ENCODE measurements at places on chromosomes 3 and 15.
A peak's percentile ranks its signal among the peaks of the same experiment; 100 is the strongest.

DNA sequence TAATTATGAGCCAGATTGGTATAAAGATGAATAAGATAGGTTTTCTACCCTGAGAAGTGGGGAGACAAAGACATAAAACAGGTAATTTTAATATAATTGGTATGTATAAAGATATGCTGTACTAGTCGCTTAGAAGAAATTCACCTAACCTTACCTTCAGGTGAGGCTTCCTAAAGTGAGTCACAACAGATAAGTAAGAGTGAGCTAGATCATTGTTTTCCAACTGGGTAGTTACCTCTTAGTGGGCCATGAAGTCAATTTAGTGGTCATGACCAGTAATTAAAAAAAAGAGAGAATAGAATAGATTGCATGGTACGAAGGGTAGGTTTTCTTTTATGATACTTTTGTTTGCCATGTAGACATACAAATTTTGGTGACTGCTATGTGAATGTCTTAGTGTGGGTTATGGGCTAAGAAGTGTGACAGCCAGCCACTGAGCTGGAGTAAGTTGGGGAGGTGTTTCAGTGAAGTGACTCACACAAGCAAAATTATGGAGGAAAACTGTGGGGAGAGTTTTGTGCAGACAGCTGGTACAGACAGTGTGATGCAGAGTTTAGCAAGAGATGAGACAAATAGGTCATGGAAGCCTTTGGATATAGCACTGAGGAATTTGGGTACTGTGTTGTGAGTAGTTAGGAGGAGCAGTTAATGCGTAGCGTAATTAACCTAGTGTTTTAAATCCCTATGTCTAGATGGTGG is 8.2 kb downstream of the TRNT1 start:
- no peak for DNase-seq

DNA sequence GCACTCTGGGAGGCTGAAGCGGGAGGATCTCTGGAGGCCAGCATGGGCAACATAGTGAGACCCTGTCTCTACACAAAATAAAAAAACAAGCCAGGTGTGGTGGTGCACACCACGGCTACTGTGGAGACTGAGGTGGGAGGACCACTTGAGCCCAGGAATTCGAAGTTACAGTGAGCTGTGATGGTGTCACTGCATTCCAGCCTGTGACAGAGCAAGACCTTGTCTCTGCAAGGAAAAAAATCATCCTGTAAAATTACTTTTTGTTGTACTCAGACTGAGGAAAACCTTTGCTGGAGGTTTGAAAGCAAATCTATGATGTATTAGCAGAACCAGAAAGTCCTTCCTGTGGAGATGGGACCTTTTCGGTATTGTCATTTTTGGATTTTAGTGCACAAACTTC is 63.3 kb downstream of the ATP1B3 start:
- no peak for DNase-seq

DNA sequence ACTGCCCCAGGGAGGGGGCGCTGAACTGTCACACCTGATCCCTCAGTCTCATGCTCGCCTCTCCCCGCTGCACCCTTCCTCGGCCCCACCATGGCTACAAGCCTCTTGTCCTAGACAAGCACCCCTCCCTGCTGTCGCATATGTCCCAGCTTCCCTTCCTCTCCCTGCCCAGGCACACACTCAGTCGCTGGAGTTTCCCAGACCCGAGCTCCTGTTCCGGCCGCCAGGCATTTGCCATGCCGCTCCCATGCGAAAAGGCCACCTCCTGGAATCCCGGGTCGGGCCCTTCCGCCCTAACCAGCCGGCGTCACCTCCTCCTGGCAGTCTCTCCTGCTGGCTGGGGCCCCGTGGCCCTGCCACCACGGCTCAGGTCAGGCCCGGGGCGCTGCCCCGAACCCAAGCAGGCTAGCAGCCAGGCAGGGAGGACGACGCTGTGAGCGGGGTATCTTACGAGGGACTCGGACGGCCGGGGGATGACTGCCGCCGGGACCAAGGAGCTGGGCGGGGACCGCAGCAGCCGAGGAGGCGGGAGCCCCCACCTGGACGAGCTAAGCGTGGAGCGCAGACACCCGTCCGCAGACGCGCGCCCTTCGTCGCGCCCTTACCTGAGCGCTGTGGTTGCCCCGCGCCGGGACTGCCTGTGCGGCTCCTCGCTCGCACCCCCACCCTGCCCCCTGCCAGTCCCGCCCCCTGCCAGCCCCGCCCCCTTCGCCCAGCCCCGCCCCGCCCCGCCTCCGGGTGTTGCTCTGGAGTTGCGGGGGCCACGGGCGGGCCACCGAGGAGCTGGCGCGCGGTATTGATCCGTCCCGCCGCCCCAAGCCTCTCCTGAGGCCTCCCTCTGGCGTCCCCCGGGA is at the start of gene ALS2CL:
Gene ALS2CL (minus strand): TSS at position 642 of the 854 bp plus-strand sequence. CDS start 4,239 bp downstream, outside the sequence.
- DNase-seq = peak; percentile 68

- no peak for DNase-seq
These were observed 604.8 kb downstream of the MECOM start for GRCh38 chr3:169058681-169059080.

GRCh38 chr3:127464642-127465041 is 125.9 kb downstream of the TPRA1 start:
- no peak for DNase-seq

DNA sequence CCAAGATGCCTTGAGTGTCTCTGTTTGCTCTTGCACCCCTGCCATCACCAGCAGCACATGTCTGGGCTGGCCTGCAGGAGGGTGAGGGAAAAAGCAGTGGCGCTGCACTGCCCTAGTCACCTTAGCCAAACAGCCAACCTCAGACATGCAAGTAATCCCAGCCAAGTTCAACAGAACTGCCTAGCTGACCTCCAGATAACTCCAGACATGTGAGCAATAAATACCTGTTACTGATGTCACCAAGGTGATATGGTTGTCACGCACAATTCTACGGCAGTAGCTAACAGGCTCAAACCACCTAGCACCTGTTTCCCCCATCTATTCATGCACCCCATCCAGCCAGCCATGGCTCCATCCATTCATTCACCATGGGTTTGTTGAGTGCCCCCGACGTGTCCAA is 99.9 kb downstream of the SRGAP3 start:
- no peak for DNase-seq

Data from right hindlimb (tissue), 1 donor.